ENCODE measurements at places on chromosomes 4 and X.

GRCh38 chr4:169791527-169792156 is 33.9 kb upstream of the HPF1 start:
- DNase-seq = peak; percentile 86

DNA sequence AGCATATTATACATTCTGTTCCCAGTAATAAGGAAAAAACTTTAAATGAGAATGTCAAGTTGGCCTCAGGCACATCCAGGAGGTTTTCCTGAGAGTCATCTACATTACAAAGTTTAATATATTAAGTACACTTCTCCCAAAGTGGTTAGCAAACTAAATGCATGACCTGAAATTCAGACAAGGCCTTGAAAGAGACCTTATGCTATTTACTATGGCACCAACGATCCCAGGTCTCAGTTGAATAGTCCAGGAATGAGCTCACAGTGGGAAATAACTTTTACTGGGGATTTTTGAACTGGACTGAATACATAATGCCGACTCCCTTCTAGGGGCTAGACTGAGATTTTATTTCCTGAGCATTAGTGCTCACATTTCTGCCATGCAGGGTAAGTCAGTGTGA is 1577.5 kb upstream of the PCDH7 start:
- no peak for DNase-seq

DNA sequence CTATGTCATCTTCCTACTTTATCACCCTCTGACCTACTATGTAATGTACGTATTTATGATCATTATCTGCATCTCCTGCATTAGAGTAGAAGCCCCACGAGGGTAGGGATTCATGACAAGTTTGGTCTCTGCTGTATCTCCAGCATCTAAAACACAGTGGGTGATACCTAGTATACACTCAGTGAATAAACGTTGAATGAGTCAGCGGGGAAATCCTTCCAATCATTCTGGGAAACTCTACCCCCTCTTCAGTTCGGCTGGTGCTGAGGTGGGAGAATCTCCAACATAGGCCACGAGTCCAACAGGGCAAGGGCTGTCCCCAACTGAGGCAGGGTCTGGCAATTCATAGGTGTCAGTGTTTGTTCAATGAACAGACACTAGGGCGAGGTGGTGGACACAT is 74.4 kb upstream of the EFNB1 start:
- no peak for DNase-seq

- no peak for DNase-seq
Measured at GRCh38 chr4:87270825-87271224, 50.4 kb upstream of the KLHL8 start.

DNA sequence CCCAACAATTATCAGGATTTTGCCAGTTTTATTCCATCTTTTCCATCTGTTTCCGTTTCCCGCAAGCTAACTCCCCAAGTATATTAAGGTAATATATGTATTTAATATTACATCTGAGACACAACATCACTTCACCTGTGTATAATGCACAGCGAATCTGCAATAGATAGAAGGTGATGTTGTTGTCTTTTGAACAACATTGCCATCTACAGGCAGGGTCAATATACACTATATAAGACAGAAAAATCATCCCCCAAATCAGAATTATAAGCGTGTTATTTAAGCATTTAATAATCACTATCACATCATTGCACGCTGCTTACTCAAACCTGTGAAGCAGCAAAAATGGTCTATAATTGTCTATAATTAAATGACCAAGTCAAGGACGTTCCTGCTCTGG is 1115.5 kb downstream of the NLGN4X start:
- DNase-seq = no peak

Data from GM23248 (cell line).